SK-N-DZ (cell line): ENCODE measurements at places on chromosomes 2 and 18.

GRCh38 chr2:202269585-202269984 is 4.0 kb downstream of the NOP58 start:
- peak; percentile 31 for DNase-seq

GRCh38 chr2:523698-524270 is 153.4 kb downstream of the TMEM18 start:
- no peak for DNase-seq

DNA sequence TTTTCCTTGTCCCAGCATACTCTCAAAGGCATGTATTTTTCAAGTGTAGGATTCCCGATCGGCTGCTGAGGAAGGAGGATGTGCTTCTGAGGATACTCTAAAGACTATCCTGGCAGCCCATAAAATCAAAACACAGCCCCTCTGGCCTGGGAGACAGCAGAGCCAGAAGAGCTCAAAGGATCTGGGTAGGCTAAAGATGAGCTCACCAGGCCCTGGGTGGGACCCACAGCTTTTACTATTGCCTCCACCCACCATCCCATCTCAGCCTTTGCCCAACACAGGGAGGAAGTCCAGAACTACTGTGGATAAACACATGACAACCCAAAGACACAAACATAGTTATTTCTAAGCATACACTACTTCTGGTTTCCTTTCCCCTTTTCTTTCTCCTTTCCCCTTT is 79.1 kb upstream of the ZFP36L2 start:
- DNase-seq = no peak

DNA sequence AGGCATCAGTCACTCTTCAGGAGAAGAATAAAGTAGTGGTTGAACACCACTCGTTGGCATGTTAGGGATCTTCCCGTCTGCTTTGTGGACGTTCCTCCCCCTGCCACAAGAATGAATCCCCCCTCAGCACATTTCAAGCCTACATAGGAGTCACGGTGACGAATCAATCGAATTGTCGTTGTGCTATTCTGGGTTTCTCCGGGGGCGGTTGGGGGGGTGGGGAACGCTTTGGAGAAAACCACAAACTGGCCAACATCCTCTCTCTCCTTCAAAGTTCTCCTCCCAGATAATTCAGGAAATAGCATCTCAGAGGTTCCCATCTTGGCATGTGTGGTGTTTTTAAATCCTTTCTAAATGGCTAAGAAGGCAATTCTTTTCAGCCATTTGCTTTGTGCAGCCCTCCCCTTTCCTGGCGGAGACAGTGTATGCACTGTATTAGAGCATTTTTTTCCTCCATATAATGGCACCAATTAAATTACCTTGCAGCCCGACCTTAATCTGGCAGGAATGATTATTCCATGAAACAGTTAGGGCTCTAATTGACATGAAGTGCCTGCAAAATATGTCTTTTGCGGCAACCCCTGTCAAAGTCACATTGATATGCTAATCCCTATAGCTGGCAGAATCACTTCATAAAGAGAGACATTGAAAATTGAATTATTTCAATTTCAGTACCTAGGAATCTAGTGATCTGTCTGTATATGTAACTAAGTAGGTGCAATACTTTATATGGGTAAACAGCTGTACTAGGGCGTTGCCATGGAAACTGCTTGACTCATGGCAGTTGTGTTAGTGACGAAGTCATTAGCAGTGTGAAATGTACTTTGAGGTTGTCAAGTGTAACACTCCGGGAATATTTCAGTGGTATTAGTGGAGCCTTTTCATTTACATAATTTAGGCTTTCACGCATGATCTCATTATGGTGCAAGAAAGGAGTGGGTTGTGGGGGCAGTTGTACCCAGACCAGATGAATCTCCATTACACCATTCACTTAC is 323.4 kb upstream of the SLC14A2 start:
- peak; percentile 56 for DNase-seq

- DNase-seq = no peak
These were observed 19.9 kb downstream of the FAM98A start for GRCh38 chr2:33579227-33579626.

DNA sequence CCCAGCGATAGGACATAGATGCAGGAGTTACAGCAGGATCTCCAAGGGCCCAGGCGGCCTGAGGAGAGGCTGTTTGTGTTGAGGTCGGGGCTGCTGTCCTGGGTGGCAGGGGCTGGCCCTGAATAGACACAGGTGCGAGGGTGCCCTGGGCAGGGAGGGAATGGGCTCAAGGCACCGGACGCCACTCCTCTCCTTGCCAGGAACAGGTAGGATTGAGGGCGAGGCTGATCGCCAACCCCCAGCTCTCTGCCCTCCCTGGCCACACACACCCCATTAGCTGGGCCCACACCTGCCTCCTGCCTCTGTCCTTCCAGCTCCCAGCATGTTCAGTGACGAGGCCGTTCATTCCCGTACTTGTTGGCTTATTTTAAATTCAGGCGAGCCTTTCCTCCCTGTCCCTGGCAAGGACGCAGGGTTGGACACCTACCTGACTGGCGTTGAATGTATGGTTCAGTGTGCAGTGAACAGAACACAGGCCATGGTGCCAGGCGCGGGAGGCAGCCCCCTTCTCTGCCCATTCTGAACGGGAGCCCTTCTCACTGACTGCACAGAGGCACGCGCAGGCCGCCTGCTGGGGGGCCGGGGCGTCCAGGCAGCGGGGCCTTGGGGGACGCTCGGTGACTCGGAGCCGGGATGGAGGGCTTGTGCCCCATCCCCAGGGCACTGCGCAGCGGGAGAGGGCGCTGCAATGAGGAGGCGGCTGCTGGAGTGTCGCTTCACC is 41.3 kb upstream of the SNED1 start:
- no peak for DNase-seq

DNA sequence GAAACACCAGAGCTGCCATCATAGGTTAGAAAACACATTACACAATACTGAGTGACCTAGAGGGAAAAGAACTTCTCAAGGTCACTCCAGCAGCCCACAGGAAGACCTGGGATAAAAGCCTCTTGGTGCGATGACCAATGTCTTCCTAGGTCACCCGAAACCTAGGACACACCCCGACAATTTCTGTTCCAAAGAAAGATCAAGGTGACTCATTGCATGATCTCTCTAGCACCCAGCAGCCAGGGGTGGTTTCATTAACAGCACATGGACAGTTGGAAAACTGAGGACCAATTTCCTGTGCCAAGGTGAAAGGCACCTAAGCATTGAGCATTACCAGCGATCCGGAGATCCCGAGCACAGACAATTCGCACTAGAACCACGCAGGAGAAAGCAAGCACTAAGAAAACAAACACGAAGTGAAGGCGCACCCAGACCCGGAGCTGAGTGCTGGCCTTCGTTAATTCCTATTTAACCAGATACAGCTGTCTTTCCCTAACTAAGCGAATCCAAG is 1.5 kb downstream of the CACNB4 start:
- DNase-seq = peak; percentile 21

- DNase-seq = no peak
These were observed 124.2 kb downstream of the SPP2 start for GRCh38 chr2:234174742-234175141.

DNA sequence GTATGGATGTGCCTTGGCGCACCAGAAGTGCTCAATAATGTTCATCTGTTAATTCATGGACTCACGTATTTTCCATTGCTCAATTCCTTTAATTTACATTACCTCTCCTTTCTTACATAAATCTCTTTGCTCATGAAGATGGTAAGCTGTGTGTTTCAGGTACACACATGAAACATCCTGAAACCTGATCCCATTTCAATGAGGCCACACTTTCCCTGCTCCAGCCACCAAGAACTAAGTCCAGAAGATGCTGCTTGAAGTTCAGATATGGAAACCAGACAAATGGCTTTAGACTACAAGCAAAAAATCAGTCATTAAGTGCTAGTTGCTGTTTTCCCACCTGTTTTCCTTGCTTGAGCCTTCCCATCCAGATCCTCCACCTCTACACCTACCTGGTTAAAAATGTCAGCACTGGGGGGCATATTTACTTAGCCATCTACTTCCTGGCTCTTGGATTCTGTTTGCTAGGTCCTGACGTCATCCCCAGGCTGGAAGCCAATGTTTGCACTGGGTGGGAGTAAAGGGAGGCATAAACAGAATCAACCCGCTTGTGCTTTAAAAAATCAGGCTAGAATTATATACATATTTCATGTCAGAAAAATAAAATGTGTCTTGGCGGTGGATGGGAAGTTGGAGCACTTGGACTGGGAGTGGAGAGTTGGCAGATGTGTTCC is 309.7 kb downstream of the OSR1 start:
- no peak for DNase-seq

GRCh38 chr2:84126530-84126929 is 332.6 kb downstream of the SUCLG1 start:
- no peak for DNase-seq

DNA sequence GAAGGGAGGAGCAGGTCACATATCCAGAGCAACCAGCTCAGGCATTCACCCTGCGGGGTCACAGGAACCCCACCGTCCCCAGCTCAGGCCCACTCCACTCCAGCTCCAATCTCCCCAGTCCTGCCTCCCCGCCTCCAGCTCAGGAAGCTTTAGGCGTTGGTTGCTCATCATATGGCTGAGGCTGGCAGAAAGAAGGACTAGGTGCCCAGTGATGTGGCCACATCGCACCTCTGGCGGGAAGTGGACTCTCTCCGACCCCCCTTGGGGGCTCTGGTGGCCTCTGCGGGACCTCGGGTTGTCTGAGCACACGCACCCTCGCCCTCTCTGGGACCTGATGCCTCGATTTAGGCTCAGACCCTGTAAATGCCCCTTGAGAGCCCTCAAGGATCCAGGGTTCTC is 187.7 kb downstream of the ZFP36L2 start:
- DNase-seq = no peak

DNA sequence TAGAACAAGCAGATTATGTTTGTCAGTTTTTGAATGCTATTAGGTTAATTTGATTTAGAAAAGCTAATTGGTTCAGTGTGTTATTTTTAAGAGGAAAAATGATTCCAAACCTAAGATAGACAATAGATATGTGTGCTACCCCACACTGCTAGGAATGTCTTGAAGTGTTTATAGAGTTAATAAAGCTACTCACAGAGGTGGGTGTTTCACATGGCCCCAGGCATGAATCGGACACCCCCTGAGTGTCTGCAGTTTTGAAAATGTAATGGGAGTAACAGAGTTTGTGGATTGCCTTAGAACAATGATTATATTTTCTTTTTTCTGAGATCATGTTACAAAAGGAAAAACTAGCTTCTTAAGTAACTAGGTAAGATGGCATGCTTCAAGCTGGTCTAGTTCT is 348.3 kb downstream of the ADCYAP1 start:
- DNase-seq = no peak

DNA sequence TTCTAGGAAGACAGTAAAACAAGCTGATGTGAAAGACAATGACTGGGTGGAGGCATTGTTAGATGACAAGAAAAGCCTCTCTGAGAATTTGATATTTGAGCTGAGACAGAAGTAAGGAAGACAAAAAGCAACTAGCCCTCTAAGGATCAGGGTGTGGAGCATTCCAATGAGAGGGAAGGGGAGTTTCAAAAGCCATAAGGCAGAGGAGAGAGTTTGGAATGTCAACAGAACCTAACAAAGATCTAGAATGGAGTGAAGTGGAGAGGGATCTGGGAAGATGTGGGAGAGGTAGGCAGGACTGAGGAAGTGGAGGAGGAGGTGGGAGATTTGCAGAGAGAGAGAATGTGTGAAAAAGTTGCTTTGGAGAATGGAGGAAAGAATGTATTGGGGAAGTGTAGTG is 17.3 kb upstream of the ASXL2 start:
- no peak for DNase-seq

GRCh38 chr2:193743089-193743488 is 1548.4 kb upstream of the TMEFF2 start:
- DNase-seq = no peak

DNA sequence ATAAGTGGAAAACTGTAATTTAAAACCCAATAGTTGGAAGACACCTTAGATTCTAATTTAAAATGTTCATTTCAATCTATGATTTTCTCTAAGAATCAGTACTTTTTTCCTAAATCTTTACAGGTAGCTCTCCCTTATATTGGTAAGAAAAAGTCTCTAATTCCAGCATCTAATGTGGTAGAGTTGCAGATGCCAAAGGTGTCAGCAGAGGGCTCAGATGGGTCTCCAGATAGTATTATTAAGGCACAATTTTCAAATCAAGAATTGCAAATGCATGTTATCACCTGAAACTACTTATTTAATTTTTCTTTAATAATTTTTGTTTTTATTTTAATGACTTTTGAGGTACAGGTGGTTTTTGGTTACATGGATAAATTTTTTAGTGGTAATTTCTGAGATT is 25.5 kb upstream of the ITGA4 start:
- DNase-seq = no peak

GRCh38 chr18:6638447-6638846 is 91.1 kb upstream of the ARHGAP28 start:
- DNase-seq = no peak

- no peak for DNase-seq
These were observed 125.4 kb downstream of the CSRNP3 start for GRCh38 chr2:165594935-165595255.

GRCh38 chr2:213789940-213790339 is 505.7 kb downstream of the SPAG16 start:
- no peak for DNase-seq

- peak; percentile 6 for DNase-seq
These were observed 874 bp downstream of the NDUFAF7 start for GRCh38 chr2:37232131-37232933.

GRCh38 chr18:22844190-22844589 is 88.9 kb upstream of the RBBP8 start:
- DNase-seq = no peak

DNA sequence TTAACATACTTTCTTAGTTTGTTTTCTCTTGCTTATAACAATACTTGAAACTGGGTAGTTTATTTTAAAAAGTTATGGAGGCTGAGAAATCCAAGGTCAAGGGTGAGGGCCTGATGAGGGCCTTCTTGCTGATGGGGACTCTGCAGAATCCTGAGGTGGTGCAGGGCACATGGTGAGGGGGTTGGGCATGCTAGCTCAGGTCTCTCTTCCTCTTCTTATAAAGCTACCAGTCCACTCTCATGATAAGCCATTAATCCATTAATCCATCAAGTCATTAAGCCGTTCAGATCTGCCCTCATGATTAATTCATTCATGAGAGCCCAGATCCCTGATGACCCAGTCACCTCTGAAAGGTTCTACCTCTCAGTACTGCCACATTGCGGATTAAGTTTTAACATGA is 21.4 kb downstream of the ALMS1 start:
- DNase-seq = no peak

GRCh38 chr18:48391868-48392267 is 17.3 kb downstream of the ZBTB7C start:
- no peak for DNase-seq

DNA sequence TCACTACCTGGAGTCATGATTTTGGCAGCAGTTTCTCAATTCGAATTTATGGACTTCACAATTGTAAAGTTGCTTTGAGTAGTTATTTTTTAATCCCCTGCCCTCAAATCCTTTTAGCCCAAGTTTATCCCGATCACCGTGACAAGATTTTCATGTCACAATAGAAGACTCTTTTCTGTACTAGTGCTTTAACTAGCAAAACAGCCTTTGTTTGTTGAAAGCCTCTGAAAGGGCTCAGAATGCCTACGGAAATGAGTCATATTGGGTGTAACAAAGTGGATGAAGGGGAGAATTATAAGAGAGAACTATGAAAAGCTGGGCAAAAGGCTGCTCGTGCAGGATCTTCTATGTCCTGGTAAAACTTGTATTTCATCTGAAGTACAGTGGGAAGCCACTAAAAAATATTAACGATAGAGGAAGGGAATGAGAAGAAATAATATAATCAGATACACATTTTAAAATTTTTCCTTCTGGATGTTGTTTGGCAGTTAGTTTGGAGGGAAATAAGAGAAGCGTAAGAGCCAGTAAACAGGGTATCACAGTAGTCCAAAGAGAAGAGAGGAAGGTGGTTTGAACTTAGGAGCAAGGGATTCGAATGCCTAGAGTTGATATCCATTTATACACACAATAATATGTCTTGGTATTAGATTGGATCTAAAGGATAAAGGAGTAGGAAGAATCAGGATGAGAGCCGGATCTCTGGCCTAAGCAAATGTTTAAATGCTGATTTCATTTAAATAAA is 114.9 kb downstream of the GALNT13 start:
- DNase-seq = no peak
